ENCODE measurements at places on chromosomes 7 and 10.

GRCh38 chr7:155597753-155598140 lies 46.7 kb upstream of the RBM33 start:
- no peak for DNase-seq

GRCh38 chr10:106765928-106766327 lies 398.6 kb downstream of the SORCS1 start:
- no peak for DNase-seq

GRCh38 chr7:21338728-21339164 lies 89.1 kb upstream of the SP4 start:
- peak; percentile 24 for DNase-seq

DNA sequence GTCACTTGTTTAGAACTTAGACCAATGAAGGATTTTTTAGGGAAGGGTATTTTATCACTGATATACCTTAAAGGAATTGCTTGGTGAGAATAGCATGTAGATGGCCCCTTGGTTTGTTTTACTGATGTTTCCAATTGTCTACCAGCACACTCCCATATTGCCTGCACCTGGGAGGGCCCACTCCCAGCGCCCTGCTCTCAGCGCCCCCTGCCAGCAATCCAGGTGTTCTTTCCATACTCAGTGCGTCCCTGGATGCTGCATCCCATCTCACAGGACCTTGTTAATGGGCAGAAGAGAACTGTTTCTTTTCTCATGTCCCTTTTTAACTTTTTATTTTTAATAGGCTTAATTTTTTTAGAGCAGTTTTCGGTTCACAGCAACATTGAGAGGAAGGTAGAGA lies 24.1 kb upstream of the SFRP5 start:
- no peak for DNase-seq

- DNase-seq: no peak
Observed at GRCh38 chr7:13845601-13846000, 143.9 kb downstream of the ETV1 start.

GRCh38 chr7:108027239-108027638 lies 24.3 kb upstream of the LAMB1 start:
- DNase-seq: no peak

GRCh38 chr10:35959252-35959651 lies 317.2 kb upstream of the FZD8 start:
- no peak for DNase-seq

DNA sequence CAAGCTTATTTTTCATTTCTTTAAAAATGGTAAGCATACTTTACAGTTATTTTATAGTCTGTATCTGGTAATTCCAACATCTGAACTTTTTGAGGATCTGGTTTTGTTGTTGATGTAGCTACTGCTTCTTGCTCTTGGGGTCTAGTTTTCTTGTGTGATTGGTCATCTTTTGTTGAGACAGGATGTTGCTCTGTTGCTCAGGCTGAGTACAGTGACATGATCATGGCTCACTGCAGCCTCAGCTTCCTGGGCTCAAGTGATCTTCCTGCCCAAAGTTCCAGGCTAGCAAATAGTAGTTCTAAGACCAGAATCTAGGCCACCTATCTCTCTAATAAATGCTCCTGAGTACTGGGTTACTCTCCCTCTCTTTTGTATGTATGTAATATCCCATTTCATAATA lies 75.7 kb downstream of the NRCAM start:
- DNase-seq: no peak
